ENCODE measurements at places on chromosomes 1 and 21. TPM values are rescaled to one million over a fixed set of nuclear protein-coding genes. Genes with fewer than 3 reads are reported as not detected.

SMIM12 gene
- polyA plus RNA-seq, result 121 TPM

L1TD1 gene
- polyA plus RNA-seq, result 0.09 TPM

S100A7 gene
- polyA plus RNA-seq, result not detected

DEPDC1 gene
- not detected for polyA plus RNA-seq

TTC22 gene
- 0.04 TPM for polyA plus RNA-seq

MPZ gene
- polyA plus RNA-seq, result 9.4 TPM

EXO1 gene
- polyA plus RNA-seq, result 0.16 TPM

BRINP3 gene
- not detected for polyA plus RNA-seq

RWDD3 gene
- polyA plus RNA-seq, result 20.1 TPM

LPAR3 gene
- not detected for polyA plus RNA-seq

TRIM17 gene
- polyA plus RNA-seq, result not detected

RER1 gene
- polyA plus RNA-seq, result 193 TPM

CD1B gene
- polyA plus RNA-seq, result 1.5 TPM

NENF gene
- 42.3 TPM for polyA plus RNA-seq

KRTAP12-2 gene
- not detected for polyA plus RNA-seq

FCRL4 gene
- not detected for polyA plus RNA-seq

OSCP1 gene
- not detected for polyA plus RNA-seq

DYNLT5 gene
- 0.28 TPM for polyA plus RNA-seq

CRNN gene
- not detected for polyA plus RNA-seq

OR2M3 gene
- polyA plus RNA-seq, result not detected

FAM3B gene
- polyA plus RNA-seq, result 0.15 TPM

GJA8 gene
- not detected for polyA plus RNA-seq

SEMA6C gene
- 0.39 TPM for polyA plus RNA-seq

TCHH gene
- not detected for polyA plus RNA-seq

PARS2 gene
- polyA plus RNA-seq, result 1.2 TPM

KCNJ10 gene
- not detected for polyA plus RNA-seq

PTGER3 gene
- polyA plus RNA-seq, result 0.29 TPM

MROH7 gene
- polyA plus RNA-seq, result not detected

NES gene
- polyA plus RNA-seq, result not detected

NKAIN1 gene
- polyA plus RNA-seq, result not detected

CR1 gene
- polyA plus RNA-seq, result 17.0 TPM

CD1C gene
- polyA plus RNA-seq, result 30.0 TPM

GLIS1 gene
- polyA plus RNA-seq, result not detected

PLEKHM2 gene
- 79.3 TPM for polyA plus RNA-seq

TSPAN2 gene
- 16.7 TPM for polyA plus RNA-seq
